ENCODE measurements at places on chromosomes 1 and 21.

DNA sequence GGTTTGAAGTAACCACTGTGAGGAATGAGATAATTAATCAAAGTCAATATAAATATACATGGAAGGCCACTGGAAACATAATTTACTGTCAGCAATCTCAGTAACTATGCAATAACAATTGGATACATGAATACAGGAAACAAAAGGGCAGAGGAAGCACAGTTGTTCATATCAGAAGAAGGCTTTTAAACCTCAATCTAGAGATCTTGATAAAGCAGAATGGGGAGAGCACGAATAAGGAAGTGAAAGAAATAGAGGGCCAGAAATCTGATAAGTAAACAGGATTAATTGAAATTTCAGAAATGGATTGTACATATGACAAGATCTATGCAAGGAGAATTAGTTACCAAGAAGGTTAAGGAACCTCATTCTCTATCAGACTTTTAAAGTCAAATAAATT lies 93.0 kb downstream of the EVI5 start:
- no peak for DNase-seq

GRCh38 chr1:157490467-157491165 lies 61.7 kb downstream of the FCRL5 start:
- DNase-seq = peak; percentile 21

- no peak for DNase-seq
These were observed 17.0 kb downstream of the MARK1 start for GRCh38 chr1:220544901-220545303.

GRCh38 chr1:35461966-35462651 lies 95.1 kb downstream of the KIAA0319L start:
- DNase-seq = no peak

DNA sequence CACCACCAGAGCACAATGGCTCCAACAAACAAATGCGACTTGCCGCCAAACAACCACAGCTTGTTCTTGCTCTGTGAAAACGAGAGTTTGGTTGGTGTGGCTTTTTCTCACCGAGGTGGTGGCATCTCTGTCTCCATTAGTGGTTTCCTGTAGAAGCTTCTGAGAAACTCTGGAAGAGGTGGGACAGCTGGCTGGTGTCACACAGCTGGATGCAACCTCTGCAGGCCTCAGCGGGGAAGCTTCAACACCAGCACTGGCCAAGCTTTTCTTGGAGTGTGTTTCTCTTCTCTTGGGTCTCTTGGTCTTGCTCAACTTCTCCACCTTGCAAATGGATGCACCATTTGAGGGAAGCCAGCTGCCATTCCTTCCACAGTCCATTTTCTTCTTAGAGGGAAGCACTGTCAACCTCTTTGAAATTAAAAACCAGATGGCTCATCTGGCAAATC lies 124.8 kb downstream of the KCNN3 start:
- no peak for DNase-seq

DNA sequence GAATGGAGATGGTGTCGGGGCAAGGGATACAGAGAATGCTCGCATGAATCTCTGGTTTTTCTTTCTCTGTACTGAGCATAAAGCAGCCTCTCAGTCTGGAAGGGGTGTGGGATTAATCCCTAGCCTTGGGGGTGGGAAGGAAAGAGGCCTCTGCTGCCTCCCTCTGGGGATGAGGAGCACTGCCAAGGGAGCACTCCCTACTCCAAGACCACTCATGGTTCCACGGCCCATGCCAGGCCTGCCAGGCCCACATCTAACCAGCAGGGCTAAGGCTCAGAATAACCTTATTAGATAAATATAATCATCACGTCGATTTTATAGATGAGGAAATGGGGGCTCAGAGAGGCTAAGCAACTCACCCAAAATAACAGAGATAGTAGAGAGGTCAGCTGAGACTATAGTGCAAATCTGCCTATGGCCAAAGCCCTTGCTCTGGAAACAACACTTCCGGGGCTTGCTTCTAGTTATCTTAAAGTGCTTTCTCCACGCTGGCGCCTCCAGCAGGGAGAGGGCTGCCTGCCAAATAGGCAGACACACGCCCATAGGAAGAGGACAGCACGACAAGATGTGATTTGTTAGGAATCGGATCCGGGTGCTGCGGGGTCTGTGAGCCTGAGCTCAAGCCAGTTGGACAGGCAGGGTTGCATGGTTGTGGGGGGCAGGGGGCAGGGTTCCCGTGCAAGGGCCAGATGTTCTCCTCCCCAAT lies 522 bp downstream of the TEX35 start:
- no peak for DNase-seq

DNA sequence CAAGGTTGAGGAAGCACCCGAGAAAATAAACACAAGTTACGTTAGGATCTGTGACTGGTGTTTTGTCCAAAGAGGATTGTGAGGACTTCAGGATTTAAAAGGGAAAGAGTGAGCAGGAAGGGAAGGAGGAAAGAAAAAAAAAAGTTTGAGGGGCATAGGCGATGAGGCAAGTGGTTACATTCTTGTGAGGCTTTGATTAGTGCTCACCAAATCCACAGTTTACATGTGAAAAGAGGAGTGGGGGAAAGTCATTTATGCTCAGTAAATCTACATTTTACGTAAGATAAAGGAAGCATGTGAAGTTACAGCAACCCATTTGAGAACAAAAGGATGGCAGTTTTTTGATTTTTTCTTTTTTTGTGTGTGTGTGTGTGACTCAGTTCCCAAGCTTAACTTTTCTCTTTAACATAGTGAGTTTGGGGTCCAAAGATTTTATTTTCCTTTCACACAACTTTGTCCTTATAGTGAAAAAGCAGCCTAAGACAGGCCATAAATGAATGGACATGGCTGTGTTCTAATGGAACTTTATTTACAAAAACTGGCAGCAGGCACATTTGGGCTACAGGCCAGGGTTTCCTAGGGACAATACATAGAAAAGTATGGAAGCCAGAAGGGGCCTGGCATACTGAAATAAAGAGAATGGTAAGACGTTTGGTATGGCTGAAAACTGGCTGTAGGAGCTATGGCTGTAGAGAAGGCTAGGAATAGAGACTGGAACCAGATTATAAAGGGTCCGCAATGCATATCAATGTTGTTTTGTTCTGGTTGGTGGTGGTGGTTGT lies 121.7 kb downstream of the FGGY start:
- no peak for DNase-seq

Measured in CD4-positive, alpha-beta T cell treated with Interleukin-6 at 100 ng/mL for 8 hours (primary cell).